ENCODE measurements at places on chromosomes 1 and 21.

- H3K4me1 ChIP-seq: no peaks in the 10 kb centered on the region
- DNase-seq: no peak
- no peak overlapping the region for H3K27ac ChIP-seq
- H3K4me3 ChIP-seq: no peak overlapping the region
Observed at GRCh38 chr1:241079047-241079446, 278.0 kb downstream of the RGS7 start.

DNA sequence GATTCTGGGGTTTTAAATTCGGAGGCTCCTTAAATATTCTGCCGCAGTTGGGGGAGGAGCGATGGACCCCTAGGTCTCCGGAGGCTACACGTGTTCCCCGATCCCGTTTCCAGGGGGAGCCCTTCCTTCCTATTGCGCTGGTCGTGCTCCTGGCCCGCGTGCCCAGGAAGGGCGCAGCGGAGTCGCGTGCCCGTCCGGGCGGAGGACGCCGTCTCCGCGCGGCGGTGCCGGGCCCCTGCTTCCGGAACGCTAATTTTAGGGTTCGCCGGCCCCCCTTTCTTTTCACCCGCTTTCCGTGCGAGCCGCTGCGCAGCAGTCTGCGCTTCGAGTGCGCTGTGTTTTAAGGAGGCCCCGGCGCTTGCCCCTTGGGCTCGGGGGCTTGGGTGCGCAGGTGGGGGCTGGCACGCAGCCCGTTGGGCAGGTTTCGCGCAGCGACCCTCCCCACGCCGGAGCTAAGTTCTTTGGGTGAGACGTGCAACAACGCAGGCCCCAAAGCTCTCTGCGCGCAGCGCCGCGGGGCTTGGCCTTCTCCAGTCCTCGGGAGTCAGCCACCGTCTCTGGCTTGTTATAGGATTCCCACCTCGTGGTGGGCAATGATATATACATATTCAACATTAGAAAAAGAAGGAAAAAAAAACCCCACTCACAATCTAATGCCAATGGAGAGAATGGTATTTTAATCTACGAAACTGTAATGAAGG is 43.5 kb upstream of the DNAJC6 start:
- H3K36me3 ChIP-seq: no peaks in the 10 kb centered on the region
- peak; percentile 38 for DNase-seq
- H3K4me1 ChIP-seq: peaks cover 21% of the 10 kb centered on the region
- H3K27me3 ChIP-seq: peaks cover 34% of the 10 kb centered on the region

DNA sequence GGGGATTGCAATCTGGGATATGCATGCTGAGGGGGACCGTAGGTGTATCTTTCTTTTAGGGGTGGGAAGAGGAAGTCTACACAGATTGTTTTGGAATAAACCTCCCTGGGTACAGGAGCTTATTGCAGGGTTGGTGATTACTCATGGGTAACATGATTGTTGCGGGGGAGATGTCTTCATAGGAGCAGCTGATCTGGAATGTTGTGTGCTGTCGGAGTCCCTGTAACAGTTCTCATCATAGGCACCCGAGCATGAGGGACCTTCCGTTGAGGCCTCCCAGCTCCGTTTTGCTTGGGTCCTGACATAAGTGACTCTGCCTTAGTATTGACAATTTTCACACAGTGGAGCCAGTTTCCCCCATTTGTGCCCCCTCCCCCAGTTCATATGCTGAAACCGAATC is 4.2 kb upstream of the PRXL2B start:
- no peaks in the 10 kb centered on the region for H3K27me3 ChIP-seq
- no peak overlapping the region for H3K4me3 ChIP-seq
- peaks cover 29% of the 10 kb centered on the region for H3K36me3 ChIP-seq
- H3K27ac ChIP-seq: peak overlapping the region; percentile 86
- H3K4me1 ChIP-seq: peaks cover 66% of the 10 kb centered on the region

DNA sequence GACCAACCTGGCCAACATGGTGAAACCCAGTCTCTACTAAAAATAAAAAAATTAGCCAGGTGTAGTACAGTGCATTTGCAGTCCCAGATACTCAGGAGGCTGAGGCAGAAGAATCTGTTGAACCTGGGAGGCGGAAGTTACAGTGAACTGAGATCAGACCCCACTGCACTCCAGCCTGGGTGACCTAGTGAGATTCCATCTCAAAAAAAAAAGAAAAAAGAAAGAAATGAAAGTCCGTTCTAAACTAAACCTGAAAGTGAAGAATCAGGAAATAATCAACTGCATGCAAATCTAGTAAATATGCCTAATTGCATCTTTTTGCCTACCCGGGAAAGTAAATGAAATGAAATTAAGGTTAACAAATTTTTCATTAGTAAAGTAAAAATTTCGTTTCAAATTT is 99.6 kb downstream of the ZZZ3 start:
- no peak overlapping the region for H3K4me3 ChIP-seq
- DNase-seq: no peak
- H3K36me3 ChIP-seq: peaks cover 35% of the 10 kb centered on the region
- no peak overlapping the region for H3K27ac ChIP-seq

DNA sequence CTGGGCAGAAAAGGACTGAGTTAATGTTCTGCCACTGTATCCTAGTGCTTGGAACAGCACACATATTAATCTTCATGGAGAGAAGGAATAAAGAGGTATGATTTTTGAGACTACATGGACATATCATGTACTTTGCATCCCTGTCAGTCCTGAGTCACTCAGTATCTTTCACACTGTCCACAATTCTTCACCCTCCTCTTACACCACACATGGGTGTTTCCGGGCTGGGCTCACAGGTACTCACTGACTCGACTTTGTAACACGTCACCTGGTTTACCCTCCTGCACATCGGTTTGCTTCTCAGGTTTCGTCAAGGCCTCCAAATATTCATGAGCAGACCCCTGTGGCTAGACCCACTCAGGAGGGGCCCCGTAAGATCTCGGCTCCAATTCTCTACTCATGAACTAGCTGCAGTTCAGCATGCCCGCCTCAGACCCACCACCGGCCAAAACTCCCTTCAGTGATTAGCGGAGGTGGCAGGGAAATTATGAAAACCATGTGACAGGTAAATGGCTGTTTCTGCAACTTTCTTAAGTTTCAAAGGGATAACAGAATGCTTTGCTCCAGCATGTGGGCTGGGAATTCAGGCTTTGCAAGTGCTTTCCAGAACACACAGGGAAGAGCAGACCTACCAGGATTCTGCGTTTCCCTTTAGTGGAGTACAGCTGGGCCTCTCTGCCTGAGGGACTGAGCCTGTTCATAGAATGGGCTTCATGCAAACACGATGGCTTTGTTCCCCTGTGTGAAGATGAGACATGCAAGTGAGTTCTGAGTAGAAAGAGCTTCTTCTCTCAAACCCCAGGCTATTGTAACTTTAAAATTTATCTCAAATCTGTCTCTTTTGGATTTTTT is 31.3 kb upstream of the TRABD2B start:
- DNase-seq: no peak
- no peak overlapping the region for H3K4me3 ChIP-seq
- H3K27me3 ChIP-seq: peaks cover 4% of the 10 kb centered on the region
- H3K4me1 ChIP-seq: no peaks in the 10 kb centered on the region
- no peaks in the 10 kb centered on the region for H3K36me3 ChIP-seq
- H3K27ac ChIP-seq: no peak overlapping the region

DNA sequence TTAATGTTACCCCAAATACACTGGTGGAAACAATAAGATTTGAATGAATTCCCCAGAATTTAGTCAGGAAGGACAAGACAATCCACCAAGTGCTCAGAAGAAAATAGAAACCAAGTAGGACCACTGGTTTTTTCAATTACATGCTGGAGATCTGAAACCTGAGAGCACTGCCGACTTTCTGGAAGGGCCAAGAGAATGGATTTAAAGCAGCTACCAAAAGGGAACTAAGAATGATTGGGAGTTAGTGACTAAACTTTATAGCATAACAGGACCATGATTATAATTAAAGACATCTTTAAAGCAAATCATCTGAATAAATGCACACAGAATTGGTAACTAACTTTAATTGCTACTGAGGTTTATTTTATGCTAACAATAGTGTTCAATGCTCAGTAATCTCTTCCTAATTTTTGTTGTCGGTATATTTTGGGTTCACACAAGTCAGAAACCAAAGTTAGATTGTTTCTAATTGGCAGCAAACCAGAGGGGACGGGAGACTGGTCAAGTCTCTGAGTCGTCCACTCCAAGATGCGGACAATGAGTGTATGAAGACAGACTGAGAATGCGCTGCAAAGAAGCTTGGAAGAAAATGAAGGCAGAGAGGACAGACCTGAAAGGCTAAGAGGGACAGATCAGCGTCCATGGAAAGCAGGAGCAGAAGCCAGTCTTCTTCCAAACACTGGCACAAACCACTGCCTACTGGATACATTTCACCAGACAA is 2.3 kb upstream of the RGS13 start:
- H3K27ac ChIP-seq: no peak overlapping the region
- no peaks in the 10 kb centered on the region for H3K36me3 ChIP-seq
- H3K4me1 ChIP-seq: no peaks in the 10 kb centered on the region
- H3K27me3 ChIP-seq: peaks cover 6% of the 10 kb centered on the region

DNA sequence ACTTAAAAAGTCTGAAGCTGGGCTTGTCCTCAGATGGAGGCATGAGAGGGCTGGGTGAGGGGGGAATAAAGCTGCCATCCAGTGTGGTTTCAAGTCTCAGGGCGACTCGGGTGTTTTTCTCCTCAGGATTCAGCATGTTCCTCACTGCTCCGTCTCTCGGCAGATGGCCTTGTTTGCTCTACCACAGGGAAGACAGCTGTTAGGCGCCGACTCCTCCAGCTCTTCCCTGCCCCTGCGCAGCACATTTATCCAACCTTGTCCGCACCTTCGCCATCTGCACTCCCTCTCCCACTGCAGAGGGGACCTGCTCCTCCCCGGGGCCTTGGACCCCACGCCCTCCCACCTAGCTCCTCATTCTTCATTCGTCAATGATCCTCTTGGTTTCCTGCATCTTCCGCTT is 16.6 kb upstream of the S100A11 start:
- H3K36me3 ChIP-seq: no peaks in the 10 kb centered on the region
- peaks cover 14% of the 10 kb centered on the region for H3K27me3 ChIP-seq
- H3K4me1 ChIP-seq: peaks cover 3% of the 10 kb centered on the region
- H3K27ac ChIP-seq: no peak overlapping the region
- DNase-seq: no peak

DNA sequence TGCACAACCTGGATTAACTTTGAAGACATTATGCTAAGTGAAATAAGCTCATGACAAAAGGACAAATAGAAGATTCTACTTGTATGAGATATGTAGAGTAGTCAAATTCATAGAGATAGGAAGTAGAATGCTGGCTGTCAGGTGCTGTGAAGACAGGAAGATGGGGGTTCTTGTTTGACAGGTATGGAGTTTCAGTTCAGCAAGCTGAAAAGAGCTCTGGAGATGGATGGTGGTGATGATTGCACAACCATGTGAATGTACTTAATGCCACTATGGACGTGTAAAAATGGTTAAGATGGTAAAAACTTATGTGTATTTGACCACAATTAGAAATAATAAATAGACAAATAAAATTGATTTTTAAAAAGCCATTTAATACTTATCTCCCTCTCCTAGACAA is 169.8 kb upstream of the DUSP10 start:
- H3K27me3 ChIP-seq: peaks cover 4% of the 10 kb centered on the region
- H3K4me3 ChIP-seq: no peak overlapping the region
- H3K27ac ChIP-seq: peak overlapping the region; percentile 61
- H3K36me3 ChIP-seq: no peaks in the 10 kb centered on the region
- H3K4me1 ChIP-seq: peaks cover 18% of the 10 kb centered on the region
- DNase-seq: no peak

GRCh38 chr1:98331718-98332311 is 329.7 kb upstream of the SNX7 start:
- no peaks in the 10 kb centered on the region for H3K36me3 ChIP-seq
- no peak overlapping the region for H3K4me3 ChIP-seq
- no peak overlapping the region for H3K27ac ChIP-seq
- no peaks in the 10 kb centered on the region for H3K4me1 ChIP-seq
- H3K27me3 ChIP-seq: no peaks in the 10 kb centered on the region
- DNase-seq: no peak

- H3K4me3 ChIP-seq: no peak overlapping the region
- no peaks in the 10 kb centered on the region for H3K27me3 ChIP-seq
- no peaks in the 10 kb centered on the region for H3K36me3 ChIP-seq
- H3K27ac ChIP-seq: no peak overlapping the region
Observed at GRCh38 chr1:49251019-49251784, 474.5 kb upstream of the BEND5 start.

DNA sequence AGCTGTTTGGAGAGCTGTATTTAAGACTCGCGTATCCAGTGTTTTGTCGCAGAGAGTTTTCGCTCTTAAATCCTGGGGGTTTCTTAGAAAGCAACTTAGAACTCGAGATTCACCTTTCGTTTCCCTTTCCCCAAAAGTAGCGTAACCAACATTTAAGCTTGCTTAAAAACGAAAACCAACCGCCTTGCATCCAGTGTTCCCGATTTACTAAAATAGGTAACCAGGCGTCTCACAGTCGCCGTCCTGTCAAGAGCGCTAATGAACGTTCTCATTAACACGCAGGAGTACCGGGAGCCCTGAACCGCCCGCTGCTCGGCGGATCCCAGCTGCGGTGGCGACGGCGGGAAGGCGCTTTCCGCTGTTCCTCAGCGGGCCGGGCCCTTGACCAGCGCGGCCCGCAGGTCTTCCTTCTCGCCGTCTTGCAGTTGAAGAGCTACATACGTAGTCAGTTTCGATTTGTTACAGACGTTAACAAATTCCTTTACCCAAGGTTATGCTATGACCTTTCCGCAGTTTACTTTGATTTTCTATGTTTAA is 1.9 kb downstream of the OLIG1 start:
- H3K27ac ChIP-seq: no peak overlapping the region
- H3K27me3 ChIP-seq: peaks cover 61% of the 10 kb centered on the region
- DNase-seq: peak; percentile 3
- peaks cover 9% of the 10 kb centered on the region for H3K4me1 ChIP-seq
- H3K4me3 ChIP-seq: peak overlapping the region; percentile 65

DNA sequence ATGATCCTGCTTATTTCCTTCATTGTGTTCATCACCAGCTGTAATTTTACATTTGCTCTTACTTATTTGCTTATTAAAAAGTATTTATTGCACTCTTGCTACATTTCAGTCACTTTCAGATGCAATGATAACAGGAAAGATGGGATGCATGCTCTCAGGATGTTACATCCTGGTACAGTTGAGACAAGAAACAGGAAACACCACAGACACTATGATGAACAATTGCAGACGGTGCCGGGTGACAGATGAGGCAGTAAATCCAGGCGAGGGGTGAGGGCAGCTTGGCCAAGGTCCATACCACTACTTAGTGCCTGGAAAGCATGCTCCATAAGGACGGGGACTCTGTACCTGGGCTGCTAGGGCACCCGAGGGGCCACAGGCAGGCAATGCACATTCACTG is 156.6 kb upstream of the RAB4A start:
- no peak overlapping the region for H3K27ac ChIP-seq
- no peaks in the 10 kb centered on the region for H3K27me3 ChIP-seq
- H3K4me3 ChIP-seq: no peak overlapping the region
- no peaks in the 10 kb centered on the region for H3K4me1 ChIP-seq
- no peaks in the 10 kb centered on the region for H3K36me3 ChIP-seq
- DNase-seq: no peak

- H3K4me3 ChIP-seq: no peak overlapping the region
- no peaks in the 10 kb centered on the region for H3K4me1 ChIP-seq
- DNase-seq: no peak
- no peak overlapping the region for H3K27ac ChIP-seq
- peaks cover 6% of the 10 kb centered on the region for H3K36me3 ChIP-seq
Observed at GRCh38 chr21:46118316-46119143, 20.6 kb downstream of the COL6A2 start.
